Anterior cingulate cortex (tissue), 58 donors: ENCODE measurements at places on chromosomes 6 and 20.
A peak's percentile ranks its signal among the peaks of the same experiment; 100 is the strongest.

DNA sequence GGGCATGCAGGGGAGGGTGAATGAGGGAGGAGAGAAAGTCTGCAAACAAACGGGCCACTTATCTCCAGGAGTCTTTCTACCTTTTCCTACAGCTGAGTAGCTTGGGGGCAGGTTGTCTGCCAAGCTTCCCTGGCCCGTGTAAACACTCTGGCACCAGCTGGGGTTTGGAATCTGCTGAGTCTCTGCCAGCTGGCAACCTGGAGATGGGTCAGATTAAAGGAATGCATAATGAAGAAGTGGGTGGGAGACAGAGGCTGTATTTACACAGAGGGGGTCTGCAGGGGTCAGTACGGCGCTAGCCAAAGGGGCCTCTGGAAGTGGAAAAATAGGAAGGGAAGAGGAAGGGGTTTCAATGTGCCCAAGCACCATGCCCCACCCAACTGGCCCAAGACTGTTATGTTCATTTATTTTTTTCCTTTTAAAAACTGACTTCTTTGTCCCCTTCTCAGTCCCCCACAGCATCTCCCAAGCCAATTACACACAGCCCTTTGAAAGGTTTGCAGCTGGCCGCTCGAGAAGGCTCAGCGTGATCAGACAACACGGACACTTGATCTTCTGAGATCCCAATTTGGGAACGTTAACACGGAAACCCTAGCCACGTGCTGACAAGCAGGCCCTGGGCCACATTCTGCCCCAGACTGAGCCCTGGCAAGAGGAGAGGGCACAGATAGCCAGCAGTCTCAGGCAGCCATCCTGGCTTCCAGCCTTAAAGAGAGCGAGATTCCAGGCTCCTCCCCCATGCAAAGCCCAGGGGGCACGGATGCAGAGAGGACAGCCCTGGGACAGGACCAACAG lies 25.2 kb downstream of the TRAM2 start:
- DNase-seq = peak; percentile 32

GRCh38 chr6:30654798-30655742 lies 8.1 kb downstream of the C6orf136 start:
- no peak for DNase-seq

DNA sequence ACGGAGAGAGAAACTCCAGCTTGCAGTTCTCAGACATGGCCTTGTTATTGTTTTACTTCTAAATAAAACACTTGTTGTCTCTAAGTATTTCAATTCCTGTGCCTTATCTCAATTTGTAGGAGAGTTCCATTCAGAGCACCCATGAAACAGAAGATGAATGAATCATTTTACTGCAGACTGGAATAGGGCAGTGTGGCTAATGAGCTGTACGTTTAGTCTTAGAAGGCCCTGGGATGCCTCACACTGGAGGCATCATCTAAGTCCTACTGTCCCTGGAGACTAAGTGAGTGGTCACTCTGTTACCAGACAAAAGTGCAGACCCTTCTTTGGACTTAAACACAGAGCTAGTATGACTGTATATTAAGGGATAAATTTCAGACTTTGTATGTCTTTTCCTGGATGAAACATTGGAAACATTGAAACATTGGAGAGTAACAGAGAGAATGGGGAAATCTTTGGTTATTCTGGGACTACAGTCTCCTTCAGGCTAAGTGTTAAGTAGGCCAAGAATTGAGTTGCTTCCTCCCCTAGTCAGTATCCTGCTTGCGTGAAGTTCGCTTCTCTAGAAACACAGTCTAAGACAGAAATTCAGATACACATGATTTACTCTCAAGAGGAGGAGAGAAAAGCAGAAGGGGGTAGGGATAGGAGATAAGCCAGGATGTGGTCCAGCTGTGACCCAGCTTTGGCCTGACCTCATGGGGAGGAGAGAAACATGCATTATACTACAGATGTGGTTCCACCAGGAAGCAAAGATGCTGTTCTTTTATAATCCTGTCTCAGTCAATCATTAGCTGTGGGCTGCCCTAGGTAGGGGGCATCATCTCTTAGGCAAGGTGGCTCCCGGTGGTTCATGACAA lies 167.4 kb upstream of the BMP2 start:
- no peak for DNase-seq

GRCh38 chr6:53461041-53461656 lies 83.8 kb downstream of the GCLC start:
- no peak for DNase-seq

DNA sequence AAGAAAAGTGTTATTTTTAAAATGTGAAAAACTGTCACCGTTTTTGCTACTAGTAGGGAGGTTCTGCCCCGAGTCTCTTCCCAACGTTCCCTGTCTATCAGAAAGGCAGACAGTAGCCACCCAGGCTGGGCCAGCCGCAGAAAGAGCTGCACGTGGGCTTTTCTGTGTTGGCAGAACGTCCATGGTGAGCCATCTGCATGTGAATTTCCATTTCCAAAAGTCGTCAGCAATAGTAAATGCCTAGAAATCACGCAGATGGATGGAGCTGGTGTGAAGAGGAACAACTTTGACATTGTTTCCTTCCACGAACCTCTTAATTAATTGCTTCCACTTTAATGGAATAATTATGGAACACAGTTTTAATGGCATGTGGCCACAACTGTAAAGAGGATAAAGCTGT lies 97.5 kb downstream of the FAM120B start:
- DNase-seq = peak; percentile 39

DNA sequence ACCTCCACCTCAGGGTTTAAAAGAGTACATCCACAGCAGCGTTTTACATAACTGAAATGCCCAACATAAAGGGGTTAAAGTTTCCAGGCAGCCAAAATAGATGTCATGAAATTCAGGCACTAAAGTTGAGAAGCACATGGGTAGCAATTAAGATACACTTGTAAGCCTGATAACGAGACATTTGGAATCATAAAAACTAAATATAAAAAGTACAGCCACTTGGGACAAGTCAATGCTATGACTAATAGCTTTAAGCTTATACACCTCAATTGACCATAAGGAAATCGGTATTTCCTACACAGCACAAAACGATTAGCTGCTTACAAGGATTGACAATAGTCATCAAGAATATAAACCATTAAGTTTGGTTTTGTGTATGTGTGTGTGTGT lies 11.8 kb downstream of the LOC128125822 start:
- no peak for DNase-seq

- DNase-seq = no peak
Observed at GRCh38 chr6:39157511-39157910, 42.5 kb upstream of the SAYSD1 start.

GRCh38 chr6:46901882-46902314 lies 19.8 kb downstream of the ADGRF5 start:
- no peak for DNase-seq

GRCh38 chr20:2010533-2010932 lies 16.7 kb upstream of the PDYN start:
- DNase-seq = no peak

GRCh38 chr6:37303891-37304503 lies 46.1 kb upstream of the TMEM217 start:
- DNase-seq = no peak

GRCh38 chr6:116408491-116408890 lies 37.7 kb downstream of the DSE start:
- DNase-seq = no peak

- DNase-seq = no peak
Observed at GRCh38 chr6:41560431-41561192, 14.4 kb downstream of the FOXP4 start.

DNA sequence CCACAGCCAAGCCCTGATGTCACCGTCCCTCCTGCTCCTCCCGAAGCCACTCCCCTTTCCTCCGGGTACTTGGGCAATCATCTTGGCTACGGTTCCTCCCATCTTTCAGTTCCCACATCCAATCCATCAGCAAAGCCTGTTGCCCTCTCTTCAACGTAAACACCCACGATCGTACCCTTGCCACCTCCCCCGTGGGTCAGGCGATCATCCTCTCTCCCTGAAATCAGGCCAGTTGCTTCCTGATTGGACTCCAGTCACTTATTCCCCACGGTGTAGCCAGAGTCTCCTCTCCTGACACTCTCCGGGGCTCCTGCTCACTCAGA lies 44.5 kb downstream of the SULF2 start:
- no peak for DNase-seq

- no peak for DNase-seq
Observed at GRCh38 chr20:23122321-23122720, 36.2 kb upstream of the CD93 start.

- no peak for DNase-seq
Observed at GRCh38 chr6:33008944-33009861, at the start of gene HLA-DOA. Gene HLA-DOA, minus strand, starts transcription at chr6:33009591.

DNA sequence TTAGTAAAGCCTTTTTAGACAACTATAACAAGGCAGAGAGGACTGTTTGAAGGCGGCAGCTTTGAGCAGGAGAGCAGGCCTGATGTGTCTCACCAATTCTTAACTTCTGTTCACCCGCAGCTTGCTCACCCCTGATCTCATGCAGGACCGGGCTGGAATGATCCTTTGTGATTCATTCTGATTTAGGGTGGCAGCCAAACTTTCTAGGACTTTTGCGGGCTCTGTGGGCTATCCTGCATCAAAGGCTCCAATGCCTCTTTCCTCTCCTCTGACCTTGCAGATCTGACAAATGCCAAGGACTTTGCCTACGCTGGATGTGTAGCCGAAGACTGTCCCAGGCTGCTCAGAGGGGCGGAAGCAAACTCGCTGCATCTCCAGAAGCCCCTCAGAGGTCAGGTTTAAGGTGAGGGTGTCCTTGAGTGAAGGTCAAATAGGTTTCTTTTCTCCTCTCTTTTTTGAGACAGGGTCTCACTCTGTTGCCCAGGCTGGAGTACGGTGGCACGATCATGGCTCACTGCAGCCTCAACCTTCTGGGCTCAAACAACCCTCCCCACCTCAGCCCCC lies 72.3 kb downstream of the VEGFA start:
- no peak for DNase-seq

- DNase-seq = no peak
Observed at GRCh38 chr20:41432746-41433145, 66.1 kb upstream of the EMILIN3 start.

DNA sequence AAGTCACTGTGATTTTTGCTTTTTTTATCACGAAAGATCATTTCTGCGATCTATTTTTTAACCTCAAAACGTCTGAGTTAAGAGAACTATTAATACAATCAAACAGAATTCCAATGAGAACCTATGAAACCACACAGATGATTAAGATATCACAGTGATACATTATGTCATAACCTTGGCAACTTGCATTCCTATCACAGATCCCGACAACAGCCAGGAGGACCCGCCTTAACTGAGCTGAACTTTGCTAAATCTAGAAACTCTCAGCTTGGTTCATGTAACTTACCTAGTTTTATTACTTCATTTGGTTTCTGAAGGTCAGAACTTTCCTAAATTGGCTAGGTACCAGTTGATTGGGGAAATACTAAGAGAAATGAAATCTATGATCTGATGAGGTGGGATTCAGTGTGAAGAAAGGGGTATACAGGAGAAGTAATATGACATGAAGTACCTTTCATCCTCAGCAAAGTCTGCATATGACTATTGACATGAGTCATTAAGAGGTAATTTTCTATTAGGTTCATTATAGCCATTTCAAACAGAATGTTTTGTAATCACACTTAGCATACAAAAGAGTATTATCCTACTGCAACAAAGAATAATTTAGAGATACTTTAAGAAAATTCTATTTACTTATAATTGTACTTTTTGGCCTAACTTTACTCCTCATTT lies 11.2 kb downstream of the LYRM4 start:
- no peak for DNase-seq

DNA sequence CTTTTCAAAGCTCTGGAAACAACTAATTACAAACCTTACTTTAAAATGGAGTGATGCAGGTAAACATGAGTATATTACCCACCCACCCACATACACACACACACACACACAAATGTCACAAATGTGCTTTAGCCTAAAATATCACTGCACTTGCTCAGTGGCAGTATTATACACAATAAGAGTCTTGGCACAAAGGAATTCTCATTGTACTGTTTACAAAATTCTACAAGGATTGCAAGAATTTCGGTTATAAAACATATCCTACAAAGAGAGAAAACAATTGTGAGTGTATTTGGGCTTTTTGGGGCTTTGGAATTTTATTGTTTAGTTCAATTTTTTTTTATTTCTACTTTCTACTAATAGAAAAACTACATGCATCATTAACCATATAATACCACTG lies 113.2 kb upstream of the BEND6 start:
- DNase-seq = no peak

DNA sequence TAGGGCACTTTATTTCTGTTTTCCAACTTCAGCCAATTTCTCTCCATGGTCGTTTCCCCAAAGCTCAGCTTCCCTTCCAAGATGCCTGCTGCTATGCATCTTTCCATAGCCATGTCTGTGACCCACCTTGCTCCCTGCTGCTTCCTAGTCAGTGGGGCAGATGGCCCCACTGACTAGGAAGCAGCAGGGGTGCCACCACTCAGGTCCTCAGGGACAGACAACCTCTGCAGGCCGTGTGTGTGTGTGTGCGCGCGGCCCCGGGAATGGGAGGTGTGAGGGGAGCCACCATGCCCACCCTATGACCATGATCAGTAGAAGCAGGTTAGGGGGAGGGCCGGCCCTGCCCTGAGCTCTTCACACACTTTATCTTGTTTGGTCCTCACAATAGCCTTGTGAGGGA lies 2.7 kb upstream of the IP6K3 start:
- no peak for DNase-seq

GRCh38 chr20:16574656-16575355 lies 1.6 kb upstream of the KIF16B start:
- peak; percentile 23 for DNase-seq

DNA sequence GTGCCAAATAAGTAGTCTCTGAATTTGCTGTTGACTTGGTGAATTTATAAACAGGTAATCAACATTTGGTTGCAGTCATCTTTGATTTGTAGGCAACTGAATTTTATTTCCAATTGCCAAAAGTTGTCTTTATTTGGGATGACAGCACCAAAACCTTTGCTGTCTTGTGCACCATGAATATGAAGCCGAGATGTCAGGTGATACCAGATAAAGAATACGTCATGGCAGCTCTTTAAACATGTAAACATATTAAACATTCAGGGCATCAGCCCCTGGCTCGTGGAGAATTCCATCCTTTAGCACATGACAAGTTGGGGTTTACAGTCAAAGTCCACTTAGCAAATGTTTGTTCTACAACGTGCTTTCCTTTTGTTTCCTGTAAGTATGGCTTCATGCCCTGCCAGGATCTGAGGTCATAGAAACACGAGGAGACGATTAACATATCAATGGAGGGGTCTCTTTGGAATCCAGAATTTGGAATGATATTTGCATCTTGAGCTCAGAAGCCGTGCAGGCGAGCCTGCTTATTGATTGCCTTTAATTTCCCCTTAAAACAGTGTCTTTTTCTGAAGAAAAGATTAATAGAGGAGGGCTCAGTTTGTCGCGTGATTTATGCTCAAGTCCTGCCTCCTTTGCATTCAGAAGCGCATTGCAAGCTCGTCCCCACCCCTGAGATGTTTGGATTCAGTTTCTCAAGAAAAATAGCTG lies 170.2 kb upstream of the ZNF217 start:
- DNase-seq = no peak

DNA sequence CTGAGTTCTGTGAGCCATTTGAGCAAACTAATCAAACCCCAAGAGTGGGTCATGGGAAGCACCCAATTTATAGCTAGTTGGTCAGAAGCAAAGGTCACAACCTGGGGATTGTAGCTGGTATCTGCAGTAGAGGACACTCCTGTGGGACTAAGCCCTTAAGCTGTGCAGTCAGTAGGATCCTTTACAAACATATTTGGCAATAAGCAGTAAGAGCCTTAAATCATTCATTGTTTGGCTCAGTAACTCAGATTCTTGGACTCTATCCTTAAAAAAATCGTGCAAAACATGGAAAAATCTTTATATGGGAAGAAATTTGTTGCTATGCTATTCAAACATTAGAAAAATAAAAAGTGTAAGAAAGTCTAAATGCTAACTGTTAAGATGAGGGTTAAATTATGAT lies 29.9 kb downstream of the FRK start:
- DNase-seq = no peak

GRCh38 chr6:35787266-35788218 lies 6.7 kb downstream of the CLPSL1 start:
- no peak for DNase-seq
